Fibroblast of skin of abdomen (primary cell): ENCODE measurements at places on chromosomes 12 and 14.

GRCh38 chr14:32683679-32684078, 255.0 kb upstream of the NPAS3 start:
- DNase-seq: no peak

DNA sequence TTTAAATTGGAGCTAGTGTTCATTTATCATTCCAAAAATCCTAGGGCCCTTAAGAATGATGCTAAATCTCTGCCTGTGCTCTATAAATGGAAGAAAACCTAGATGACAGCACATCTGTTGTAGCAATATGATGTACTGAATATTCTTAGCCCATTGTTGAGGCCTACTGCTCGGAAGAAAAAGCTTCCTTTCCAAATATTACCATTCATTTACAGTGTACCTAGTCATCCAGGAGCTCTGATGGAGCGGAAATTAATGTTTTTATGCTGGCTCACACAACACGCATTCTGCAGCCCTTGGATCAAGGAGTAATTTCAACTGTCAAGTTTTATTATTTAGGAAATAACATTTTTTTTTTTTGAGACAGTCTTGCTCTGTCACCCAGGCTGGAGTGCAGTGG, 77.4 kb downstream of the EML1 start:
- DNase-seq: no peak

GRCh38 chr12:62705846-62706245, 229.1 kb downstream of the PPM1H start:
- DNase-seq: no peak

- DNase-seq: no peak
These were observed 5.3 kb upstream of the SINHCAF start for GRCh38 chr12:31331242-31331641.

GRCh38 chr12:47214771-47215170, 135.0 kb upstream of the AMIGO2 start:
- DNase-seq: no peak

- no peak for DNase-seq
These were observed 2.3 kb downstream of the MCRS1 start for GRCh38 chr12:49565406-49566265.

GRCh38 chr14:51302295-51303030, 62.4 kb downstream of the TMX1 start:
- DNase-seq: no peak
